ENCODE measurements at places on chromosomes 12 and 14. TPM values are rescaled to one million over a fixed set of nuclear protein-coding genes. Genes with fewer than 3 reads are reported as not detected.
A peak's percentile ranks its signal among the peaks of the same experiment; 100 is the strongest.

GRCh38 chr14:63840981-63841380 lies 11.8 kb upstream of the SYNE2 start:
- DNase-seq: peak; percentile 38

DNA sequence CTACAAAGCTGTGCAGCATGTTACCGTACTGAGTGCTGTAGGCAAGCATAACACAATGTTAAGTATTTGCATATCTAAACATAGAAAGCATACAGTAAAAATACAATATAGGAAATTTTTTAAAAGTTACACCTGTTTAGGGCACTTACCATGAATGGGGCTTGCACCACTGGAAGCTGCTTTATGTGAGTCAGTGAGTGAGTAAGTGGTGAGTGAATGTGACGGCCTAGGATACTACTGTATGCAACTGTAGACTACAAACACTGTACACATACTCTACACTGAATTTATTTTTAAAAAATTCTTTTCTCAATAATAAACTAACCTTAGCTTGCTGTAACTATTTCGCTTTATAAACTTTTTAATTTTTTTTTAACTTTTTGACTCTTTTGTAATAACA lies 82.1 kb upstream of the FSCB start:
- DNase-seq: no peak

PIANP gene
- 0.37 TPM for total RNA-seq

DNA sequence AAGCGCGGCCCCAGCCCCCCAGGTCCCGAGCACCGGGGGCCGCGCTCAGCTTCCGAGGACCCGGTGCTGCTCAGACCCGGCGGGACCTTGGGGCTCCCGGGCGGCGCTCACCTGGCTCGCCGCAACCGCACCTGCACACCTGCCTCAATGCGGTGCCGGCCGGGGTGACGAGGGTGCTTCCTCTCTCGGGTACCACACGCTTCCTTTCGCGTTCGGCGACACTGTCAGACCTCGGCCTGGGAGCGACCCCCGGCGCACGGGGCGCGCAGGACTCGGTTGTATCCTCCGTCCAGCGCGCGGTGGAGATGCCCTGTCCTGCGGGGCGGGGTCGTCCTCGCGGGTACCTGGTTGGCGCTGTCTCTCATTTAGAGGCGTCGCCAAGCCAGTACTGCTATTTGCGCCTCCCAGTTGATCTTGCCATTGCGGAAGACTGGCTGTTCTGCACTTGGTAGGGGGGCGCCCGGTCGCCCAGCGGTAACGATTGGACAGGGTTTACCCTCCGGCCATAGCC lies 718 bp downstream of the PACS2 start:
- peak; percentile 40 for DNase-seq

- DNase-seq: no peak
Observed at GRCh38 chr14:100822532-100823296, 3.2 kb upstream of the MEG3 start.

GRCh38 chr14:102779574-102780315 lies 2.5 kb downstream of the TRAF3 start:
- DNase-seq: no peak

DNA sequence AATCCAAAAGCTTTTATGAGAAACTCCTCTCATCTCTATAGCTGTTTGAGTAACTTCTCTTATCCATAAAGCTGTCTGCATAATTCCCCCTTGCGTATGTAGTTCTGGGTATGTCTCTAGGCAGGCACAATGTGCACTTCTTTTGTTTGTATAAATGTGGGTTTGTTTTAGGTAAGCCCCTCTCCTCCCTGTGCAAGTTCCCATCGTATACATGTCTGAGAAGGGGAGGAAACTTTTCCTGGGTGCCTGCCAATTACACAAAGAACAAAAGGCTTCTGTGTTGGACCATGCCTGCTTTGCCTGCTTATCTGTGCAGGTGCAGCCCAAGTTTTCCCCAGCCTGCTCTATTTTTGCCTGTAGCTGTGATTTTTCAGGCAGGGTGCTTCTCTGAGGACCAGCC lies 96.7 kb downstream of the CCER1 start:
- no peak for DNase-seq

GRCh38 chr14:101025696-101026095 lies 122.2 kb upstream of the RTL1 start:
- DNase-seq: no peak

DNA sequence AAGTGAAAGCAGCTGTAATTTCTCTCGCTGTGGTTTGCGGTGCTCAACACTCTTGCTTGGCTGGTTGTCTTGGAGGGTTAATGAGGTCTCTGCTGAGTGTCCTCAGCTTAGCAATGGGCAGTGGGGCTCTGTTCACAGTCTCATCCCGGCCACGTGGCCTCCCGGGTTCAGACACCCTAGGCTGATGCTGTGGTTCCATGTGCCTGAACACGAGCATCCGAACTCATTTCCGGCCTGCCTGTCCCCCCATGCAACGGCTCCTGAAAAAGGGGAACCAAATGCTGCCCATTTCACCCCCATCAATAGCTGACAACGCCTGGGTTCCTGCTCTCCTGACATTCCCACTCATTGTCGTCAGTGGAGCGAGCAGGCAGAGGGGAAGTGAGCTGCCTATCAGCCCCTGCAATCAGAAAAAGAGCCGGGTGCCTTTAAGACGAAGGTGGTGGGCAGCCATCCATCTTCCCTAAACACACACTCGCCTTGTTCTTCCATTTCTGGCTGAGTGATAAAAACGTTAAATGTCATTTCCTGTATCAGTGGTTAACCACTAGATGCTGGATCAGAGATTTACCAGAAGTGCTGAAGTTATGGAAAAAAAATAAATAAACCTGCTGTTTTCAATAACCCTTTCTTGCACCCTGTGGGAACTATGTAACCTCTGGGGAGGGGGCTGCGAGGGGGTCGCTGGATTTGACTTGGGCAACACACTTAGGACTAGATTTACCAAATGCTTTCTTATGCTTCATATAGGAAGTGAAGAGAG lies 60.3 kb upstream of the BCL2L14 start:
- peak; percentile 80 for DNase-seq

DNA sequence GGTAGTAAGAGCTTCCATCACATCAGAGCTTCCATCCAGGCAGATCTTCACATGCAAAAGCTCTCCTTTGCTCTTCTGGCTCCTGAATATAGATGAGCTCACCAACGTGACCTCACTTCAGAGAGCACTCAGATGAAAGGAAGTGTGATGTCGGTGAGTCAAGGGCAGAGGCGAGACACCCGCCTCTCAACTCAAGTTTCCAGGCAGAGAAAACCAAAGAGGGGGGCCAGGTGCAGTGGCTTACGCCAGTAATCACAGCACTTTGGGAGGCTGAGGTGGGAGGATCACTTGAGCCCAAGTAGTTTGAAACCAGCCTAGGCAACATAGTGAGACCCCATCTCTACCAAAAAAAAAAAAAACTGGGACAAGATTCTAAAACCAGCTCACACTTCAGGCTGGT lies 126.9 kb downstream of the DUSP6 start:
- DNase-seq: peak; percentile 80

DNA sequence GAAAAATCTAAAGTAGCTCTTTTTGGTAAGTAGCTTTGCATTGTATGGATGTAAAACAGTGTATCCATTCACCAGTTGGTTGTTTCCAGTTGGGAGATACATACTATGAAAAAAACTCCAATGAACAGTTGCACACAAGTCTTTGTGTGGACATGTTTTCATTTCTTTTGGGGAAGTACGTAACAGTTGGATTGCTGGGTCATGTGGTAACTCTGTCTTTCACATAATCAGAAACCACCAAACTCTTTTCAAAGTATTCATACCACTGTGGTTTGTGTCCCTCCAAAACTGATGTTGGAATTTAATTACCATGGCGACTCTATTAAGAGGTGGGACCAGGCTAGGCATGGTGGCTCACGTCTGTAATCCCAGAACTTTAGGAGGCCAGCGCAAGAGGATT lies 58.9 kb upstream of the RESF1 start:
- no peak for DNase-seq

DNA sequence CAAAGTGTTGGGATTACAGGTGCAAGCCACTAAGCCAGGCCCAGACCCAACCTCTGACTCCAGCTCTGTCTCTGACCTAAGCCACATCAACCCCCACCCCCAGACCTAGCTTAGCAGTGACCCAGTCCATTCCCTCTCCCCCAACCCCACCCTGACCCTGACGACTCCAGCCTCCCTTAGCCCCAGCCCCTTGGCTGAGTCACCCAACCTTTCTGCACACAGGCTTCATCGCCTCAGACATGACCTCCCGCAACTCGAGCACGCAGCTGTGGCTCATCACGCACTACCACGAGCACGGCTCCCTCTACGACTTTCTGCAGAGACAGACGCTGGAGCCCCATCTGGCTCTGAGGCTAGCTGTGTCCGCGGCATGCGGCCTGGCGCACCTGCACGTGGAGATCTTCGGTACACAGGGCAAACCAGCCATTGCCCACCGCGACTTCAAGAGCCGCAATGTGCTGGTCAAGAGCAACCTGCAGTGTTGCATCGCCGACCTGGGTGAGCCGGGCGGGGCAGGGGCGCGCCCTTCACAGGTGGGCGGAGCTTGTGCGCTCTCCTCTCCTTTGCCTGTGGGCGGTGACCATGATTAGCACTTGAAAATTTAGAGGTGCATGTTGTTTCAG lies 7.8 kb downstream of the ACVRL1 start:
- DNase-seq: no peak

INHBE gene
- 1.7 TPM for total RNA-seq

DNA sequence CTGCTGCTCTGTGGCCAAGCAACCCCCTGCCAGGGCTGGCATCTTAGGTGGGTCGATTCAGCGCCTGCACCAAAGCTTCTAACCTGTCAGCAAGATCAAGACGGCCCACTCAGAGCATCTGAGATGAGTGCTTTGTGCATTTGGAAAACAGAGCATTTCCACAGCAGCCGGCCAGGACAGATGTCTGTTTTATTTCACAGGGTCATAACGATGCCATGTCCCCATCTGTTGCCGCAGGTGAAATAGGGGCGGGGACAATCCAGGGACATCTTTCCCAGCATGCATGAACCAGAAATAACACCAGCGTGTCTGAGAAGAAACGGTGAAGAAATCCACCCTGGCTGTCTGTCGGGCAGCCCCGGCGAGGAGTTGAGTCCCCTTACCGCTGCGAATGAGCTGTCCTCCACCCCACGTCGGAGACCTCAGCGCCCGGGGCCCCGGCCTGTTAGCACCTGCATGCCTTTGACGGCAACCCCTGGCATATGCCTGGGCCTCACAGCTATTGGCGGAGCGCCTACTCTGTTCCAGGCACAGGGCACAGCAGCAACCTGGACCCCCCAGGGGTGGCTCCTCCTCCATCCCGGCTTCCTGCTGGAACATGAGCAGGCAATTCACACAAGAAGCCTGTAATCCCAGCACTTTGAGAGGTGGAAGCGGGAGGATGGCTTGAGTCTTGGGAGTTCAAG lies 30.6 kb upstream of the ULK1 start:
- DNase-seq: no peak

DNA sequence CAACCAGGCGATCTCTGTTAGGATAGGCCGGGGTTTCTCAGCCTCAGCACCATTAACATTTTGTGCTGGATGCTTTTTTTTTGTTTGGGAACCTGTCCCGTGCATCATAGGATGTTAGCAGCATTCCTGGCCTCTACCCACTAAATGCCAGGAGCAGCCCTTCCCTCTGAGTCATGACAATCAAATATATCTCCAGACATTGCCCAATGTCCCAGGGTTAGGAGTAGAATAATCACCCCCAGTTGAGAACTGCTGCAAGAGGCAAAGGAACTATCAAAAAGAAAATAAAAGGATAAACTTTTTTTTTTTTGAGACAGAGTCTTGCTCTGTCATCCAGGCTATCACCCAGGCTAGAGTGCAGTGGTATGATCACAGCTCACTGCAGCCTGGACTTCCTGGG lies 76.0 kb downstream of the ACACB start:
- no peak for DNase-seq

DNA sequence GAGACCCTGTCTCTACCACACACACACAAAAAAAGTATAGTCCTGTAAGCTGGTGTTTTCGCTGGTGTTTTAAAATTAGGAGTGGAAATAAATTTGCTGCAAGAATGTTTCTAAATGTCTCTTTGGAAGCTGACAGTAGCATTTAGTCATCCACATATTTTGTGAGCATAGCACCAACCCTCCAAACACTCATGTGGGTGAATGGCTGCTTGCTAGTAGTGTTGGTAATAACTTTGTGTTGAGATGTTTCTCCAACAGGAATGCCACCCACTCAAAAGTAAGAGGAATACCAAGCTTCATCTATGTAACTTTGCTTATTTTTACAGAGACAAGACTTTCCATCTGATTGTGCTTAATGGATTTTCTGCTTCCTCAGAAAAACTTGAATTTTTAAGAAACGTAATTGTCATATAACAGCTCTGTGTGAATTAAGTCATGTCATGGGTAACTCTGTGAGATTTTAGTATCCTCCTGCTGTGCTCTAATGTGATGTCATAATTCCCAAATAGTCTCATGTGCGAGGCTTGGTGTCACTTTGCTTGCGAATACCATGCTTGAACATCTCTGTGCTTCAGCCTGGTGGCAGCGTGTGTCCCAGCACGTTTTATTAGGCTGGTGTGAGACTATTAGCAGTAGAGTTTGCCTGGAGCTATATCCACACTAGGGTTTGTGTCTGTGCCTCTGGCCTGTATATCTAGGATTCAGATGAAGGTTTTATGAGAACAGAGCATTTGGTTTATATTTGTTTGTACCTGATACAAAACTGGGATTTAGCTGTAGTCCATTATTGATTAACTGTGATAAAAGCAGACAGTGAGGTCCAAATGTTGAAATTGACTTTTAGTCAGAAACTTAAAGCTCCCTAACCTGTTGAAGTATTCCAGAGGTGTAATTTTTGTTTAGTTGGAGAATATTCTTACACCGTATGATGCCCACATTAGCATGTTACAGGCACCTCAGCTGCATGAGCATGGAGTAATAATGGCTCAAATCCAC lies 80.5 kb downstream of the FBXW8 start:
- DNase-seq: no peak

DNA sequence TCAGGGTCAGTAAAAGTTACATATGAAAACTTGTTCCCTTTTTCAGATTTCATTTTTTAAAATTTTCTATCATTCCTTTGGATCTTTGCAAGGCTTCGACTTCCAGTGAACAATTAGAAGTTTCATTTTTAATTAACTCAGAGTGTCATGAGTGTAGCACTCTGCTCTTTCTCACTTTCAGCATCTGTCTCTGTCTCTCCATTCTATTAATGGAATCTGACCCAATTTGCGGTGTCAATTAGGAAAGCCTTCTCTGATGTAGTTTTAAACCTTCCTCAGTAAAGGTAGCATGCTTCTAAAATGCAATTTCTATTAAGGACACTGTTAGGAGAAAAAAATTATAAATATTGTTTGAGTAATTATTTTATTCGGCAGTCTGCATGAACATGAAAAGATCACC lies 68.3 kb downstream of the SLC38A1 start:
- no peak for DNase-seq

DNA sequence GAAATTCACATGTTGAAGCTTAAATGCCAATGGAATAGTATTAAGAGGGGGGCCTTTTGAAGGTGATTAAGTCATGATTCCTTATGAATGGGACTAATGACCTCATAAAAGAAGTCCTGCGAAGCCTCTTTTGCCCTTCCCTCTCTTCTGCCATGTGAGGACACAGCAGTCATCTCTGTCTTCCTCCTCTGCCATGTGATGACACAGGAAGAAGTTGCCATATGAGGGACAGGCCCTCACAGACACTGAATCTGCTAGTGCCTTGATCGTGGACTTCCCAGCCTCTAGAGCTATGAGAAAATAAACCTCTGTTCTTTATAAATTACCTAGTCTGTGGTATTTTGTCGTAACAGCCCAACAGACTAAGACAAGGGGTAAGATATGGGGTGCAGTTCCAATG lies 100.7 kb downstream of the VCPKMT start:
- no peak for DNase-seq

MYO1A gene
- 1.4 TPM for total RNA-seq

Measured in activated naive CD8-positive, alpha-beta T cell treated with anti-CD3 and anti-CD28 coated beads for 36 hours (primary cell).